Liver (tissue), 10 donors: ENCODE measurements at places on chromosomes 7 and 10. TPM values are rescaled to one million over a fixed set of nuclear protein-coding genes. Genes with fewer than 3 reads are reported as not detected.

Gene CALCR
- total RNA-seq: 0.19 TPM

Gene TMEM176B
- 1,041 TPM for total RNA-seq

Gene MYO3A
- 0.33 TPM for total RNA-seq

Gene ZNF239
- 1.5 TPM for total RNA-seq

Gene SEC61A2
- 3.8 TPM for total RNA-seq

Gene SND1
- total RNA-seq: 214 TPM

Gene CLRN3
- 5.7 TPM for total RNA-seq

Gene TRPV5
- 0.23 TPM for total RNA-seq

DNA sequence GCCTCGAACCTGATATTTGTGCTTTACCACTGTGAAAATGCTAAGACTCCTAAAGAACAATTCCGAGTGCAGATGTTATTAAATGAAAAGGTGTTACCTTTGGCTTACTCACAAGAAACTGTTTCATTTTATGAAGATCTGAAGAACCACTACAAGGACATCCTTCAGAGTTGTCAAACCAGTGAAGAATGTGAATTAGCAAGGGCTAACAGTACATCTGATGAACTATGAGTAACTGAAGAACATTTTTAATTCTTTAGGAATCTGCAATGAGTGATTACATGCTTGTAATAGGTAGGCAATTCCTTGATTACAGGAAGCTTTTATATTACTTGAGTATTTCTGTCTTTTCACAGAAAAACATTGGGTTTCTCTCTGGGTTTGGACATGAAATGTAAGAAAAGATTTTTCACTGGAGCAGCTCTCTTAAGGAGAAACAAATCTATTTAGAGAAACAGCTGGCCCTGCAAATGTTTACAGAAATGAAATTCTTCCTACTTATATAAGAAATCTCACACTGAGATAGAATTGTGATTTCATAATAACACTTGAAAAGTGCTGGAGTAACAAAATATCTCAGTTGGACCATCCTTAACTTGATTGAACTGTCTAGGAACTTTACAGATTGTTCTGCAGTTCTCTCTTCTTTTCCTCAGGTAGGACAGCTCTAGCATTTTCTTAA is 47.7 kb downstream of the MINPP1 start:
- no peak for DNase-seq

DNA sequence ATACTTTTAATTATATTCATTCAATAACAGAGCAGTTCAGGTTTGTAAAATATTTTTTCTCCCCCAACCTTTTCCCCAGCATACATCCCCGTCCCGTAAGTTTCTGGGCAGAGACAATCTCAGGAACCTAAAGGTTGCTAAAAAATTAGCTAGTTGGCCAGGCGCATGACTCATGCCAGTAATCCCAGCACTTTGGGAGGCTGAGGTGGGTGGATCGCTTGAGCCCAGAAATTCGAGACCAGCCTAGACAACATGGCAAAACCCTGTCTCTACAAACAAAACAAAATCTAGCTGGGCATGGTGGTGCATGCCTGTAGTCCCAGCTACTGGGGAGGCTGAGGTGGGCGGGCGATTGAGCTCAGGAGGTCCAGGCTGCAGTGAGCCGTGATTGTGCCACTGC is 40.2 kb downstream of the TCF7L2 start:
- DNase-seq: no peak

GRCh38 chr7:27148756-27149641 is 1.4 kb upstream of the HOXA6 start:
- no peak for DNase-seq

DNA sequence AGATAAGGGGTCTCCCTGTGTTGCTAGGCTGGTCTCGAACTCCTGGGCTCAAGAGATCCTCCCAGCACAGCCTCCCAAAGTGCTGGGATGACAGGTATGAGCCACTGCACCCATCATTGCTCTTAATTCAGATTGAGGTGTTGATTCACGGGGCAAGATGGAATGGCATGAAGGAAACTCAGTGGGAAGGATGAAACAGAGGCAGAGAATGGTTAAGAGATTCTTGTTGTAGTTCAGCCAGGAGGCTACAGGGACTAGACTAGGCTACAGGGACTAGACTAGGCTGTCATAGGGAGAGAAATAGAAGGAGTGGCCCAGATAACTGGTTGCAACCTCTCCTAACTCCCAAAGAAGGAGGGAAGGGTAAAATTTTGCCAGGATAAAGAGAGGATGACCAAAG is 48.0 kb downstream of the THNSL1 start:
- DNase-seq: no peak

DNA sequence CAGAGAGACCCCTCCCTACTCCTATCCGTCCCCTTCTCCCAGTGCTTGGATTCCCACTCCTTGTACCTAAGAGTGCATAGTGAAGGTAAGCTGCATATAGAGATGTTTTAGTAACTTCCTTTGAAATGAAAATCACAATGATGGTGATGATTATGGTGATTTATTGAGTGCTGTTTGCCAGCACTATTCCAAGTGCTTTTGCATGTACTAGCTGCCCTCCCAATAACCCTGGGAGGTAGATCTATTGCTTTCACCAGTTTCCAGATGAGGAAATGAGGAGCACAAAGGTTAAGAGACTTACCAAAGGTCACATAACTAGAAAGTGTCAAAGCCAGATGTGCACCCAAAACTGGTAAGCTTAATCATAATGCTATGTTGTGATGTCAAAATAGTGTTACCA is 80.4 kb upstream of the NEUROD6 start:
- no peak for DNase-seq

- DNase-seq: peak; percentile 72
Observed at GRCh38 chr10:12348870-12349628, at the start of gene CAMK1D. CAMK1D (plus strand) TSS chr10:12349547.

DNA sequence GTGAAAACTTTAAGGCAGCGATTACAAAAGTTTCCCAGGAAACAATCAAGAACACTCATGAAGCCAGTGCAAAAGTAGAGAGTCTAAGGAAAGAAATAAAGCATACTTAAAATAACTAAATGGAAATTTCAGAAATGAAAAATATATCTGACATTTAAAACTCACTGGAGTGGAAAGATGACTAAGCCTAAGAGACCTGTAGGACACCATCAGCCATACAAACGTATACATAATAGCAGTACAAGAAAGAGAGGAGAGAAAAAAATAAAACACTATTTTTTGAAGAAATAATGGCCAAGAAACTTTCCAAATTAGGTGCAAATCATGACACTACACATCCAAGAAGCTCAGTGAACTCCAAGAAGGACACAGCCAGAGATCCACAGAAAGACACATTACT is 5.4 kb upstream of the AKR1D1 start:
- DNase-seq: no peak

- DNase-seq: no peak
Observed at GRCh38 chr10:74329873-74330272, 178.9 kb downstream of the ADK start.

DNA sequence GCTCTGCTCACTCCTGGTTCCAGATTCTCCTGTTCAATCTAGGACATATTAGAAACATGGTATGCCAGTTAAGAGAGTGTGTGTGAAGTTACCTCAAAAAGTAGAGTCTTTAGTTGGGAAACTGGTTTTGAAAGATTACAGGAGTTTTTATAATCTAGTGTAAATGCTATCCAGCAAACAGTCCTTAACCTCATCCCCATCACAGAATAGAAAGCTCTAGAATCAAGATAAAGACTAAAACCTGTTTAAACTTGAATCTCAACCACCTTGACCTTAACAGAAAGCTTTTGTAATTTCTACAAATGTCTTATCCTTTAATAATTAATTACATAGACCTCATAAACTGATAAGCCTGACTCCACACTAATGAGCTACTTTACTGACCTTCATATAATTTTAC is 1288.7 kb upstream of the SORCS1 start:
- no peak for DNase-seq

DNA sequence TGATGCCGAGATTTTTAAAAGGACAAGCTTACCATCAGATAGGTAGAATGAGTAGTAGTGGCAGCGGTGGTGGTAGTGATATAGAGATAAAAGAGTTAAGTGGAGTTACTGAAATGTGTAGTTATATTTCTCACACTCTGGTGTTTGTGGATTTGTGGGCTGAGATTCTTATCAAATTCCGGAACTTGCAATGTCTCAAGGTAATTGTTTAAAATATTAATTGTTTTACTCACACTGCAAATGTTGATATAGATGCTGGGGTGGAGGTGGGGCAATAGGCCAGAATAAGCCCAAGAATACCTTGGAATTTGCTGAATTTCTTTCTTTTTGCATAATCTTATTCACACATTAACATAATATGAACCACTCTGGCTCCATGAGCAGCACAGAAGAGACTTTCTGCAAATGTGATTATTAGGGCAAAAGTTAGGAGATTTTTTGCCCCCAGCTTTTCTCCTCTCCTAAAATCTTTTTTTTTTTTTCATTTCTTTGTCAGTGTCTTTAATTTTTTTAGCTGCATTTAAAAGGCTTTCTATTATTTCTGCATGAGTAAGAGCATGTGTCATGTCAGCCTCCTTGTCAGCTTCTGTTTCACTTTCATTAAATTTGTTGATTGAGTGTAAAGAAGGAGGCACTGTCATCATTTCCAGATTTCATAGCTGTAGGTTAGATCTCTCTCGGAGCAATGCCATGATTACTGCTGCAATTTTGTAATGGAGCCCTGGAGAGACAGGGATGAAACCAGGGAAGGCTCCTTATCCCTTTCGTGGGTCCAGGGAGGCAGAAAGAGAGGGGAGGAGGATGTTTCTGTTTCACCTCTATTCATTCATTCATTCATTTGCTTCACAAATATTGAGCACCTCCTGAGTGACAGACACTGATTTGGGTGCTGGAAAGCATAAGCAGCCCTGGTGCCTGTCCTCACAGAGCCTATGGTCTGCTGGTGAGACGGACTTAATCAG is 13.1 kb upstream of the SGMS1 start:
- DNase-seq: no peak

DNA sequence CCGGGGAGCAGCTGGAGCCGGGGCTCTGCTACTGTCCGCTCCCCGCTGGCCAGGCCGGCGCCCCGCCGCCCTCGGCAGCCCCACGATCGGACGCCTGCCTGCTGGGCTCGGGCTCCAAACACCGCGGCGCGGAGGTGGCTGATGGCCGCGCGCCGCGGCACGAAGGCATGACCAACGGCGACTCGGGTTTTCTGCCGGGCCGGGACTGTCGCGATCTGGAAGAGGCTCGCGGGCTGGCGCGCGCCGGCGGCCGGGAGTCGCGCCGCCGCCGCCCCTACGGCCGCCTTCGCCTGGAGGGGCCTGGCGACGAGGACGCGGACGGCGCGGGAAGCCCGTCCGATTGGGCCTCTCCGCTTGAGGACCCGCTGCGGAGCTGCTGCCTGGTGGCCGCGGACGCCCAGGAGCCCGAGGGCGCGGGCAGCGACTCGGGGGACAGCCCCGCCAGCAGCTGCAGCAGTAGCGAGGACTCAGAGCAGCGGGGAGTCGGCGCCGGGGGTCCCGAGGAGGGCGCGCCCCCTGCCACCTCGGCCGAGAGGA is 570 bp downstream of the TBC1D12 start:
- DNase-seq: peak; percentile 53

GRCh38 chr10:51255381-51255780 is 181.1 kb downstream of the PRKG1 start:
- no peak for DNase-seq
